ENCODE measurements at places on chromosomes 5 and 9.
A peak's percentile ranks its signal among the peaks of the same experiment; 100 is the strongest.

GRCh38 chr5:17801595-17801994 is 167.3 kb downstream of the TAF11L14 start:
- DNase-seq = no peak

DNA sequence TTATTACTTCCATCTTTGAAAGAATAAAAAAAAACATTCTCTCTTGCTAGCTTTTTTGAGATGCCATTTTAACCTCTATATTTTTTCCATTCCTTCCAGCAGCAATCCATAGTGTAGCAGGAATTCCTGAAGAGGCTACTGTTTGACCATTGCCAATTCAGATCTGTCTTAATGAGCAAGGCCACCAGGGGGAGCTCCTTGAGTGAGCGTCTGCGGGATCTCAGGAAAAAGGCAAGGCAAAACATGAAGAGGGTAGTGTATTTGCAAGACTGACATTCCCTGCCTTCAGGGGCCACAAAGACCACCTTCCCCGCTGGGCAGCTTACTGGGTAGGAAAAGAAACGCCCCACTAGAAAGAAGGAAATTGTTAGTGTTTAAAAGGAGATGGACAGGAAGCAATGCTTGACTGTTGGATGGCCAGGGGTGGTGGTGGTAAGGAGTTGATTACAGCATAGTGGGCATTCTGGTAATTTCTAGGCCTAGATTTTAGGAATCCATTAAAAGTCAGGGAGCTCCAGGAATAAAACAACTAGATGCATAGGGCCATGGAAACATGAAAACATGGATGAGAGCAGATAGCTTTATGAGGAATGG is 206.6 kb upstream of the HAPLN1 start:
- no peak for DNase-seq

DNA sequence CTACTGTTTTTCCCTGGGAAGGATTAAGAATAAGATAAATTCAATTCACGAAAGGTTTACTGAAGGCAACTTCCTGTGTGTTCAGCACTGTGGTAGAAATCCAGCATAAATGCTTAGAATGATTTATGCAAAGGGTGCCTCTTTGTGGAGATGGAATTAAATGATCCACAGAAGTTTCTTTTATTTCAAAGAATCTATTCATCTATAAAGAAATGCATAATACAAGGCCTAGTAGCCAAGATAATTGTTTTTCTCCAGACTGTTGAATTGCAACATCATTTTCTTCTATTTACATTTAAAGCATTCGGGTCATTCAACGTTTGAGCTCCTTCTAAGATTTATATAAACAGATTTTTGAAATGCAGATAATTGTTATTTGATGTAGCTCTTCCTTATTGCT is 138.8 kb upstream of the NFIL3 start:
- DNase-seq = no peak

DNA sequence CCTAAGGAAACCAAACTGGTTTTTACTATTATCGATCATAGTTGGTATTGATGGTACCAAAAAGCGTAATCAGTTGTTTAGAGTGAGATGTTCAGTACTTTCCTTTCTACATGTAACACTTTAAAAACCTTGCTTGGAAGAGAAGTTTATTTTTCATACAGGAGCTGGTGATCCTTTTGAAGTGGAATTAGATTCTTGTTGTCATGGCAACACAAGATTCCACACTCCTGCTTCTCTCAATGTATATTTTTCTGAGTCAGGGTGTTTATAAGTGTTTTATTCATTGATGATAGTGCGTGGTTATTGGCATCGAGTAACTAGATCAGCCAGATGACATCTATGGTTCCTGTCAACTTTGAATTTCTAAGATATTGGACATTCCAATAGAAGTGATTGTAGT is 181.1 kb upstream of the CHD1 start:
- DNase-seq = no peak

DNA sequence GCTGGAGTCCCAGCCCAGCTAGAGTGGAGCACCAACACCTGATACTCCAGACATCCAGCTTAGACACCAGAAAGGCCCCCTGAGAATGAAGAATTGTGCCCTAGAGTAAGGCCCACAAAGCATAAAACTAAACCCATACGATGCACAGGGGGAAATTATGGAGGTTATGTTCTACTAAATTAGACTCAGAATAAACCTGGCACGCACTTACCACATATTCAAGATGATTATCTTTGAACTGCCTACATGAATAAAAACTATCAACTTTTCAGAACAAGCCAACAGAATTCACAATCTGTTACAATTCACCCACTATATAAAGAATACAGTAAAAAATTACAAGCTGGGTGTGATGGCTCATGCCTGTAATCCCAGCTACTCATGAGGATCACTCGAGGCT is 168.5 kb downstream of the CPLANE1 start:
- no peak for DNase-seq

DNA sequence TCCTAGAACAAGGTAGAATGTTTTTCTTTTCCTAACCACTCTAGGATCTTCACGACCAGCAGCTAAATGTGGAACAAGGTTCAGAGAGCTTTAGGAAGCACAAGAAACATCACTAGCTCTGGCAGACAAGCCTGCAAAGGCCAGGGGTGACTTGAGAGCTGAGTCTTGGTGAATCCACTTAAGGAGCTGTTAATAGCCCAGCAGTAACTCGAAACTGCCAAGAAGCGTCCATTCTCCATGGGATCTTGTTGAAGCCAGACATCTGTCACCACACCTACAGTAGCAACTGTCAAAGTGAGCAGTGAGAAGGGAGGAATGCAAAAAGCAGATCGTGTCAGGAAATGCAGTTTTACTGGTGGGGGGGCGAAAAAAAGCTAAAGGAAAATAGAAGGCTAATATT is 87.2 kb downstream of the ATPSCKMT start:
- no peak for DNase-seq

DNA sequence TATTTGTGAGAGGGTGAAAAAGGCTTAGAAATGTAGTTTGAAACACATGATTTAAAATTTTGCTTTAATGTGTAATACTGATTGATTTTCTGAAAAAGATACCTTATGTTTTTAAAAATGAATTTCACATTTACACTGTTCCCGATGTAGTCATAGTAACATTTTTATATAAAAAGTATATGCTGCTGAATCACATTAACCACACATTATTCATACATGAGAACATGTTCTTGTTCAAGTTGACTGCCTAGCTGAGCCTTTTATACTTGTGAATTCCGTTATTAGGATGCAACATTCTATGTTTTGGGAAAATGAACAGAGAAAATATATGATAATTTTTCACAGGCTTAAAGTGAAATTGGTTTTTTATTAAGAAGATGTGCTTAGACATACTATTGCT is 461.1 kb upstream of the NUDT12 start:
- DNase-seq = no peak

DNA sequence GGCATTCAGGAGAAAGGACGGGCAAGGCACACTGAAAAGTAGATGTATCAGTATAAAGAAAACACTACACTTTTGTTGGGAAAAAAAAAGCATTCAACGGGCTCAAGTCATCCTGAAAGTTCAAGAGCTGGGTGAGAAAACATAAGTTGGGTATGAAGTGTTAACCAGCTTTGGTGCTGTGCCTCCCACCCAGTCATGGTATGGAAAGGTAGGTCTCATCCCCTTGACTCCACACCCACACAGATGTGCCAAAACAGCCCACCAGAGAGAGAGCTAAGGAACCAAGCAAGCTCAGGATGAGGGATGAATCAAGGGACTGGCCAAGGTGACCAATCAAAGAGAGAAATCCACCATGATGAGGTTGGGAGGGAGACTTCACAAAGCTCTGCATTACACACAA is 54.7 kb downstream of the ESM1 start:
- DNase-seq = no peak

GRCh38 chr5:141603923-141604717 is 14.7 kb downstream of the DIAPH1 start:
- DNase-seq = peak; percentile 15

DNA sequence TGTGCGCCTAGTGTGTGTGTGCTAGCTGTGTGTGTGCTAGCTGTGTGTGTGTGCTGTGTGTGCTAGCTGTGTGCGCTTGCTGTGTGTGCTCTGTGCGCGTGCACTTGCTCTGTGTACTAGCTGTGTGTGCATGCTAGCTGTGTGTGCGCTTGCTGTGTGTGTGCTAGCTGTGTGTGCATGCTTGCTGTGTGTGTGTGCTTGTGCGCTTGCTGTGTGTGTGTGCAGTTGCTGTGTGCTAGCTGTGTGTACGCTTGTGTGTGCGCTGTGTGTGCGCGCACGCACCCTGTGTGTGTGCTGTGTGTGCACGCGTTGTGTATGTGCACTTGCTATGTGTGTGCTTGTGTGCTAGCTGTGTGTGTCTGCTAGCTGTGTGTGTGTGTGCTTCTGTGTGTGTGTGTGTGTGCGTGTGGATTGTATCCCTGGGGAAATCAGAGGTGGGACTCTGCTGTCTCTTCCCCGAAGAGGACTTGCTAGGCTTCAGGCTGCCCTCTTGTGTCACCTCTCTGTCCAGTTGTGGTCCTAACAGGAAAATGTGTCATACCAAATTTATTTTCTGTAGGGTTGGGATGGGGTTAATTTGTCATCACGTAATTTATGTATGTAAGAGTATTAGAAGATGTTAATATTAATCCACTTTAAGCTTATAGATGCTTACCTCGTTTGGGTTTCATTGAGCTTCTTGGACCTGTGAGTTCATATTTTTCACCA is 38.9 kb downstream of the TPPP start:
- DNase-seq = no peak

DNA sequence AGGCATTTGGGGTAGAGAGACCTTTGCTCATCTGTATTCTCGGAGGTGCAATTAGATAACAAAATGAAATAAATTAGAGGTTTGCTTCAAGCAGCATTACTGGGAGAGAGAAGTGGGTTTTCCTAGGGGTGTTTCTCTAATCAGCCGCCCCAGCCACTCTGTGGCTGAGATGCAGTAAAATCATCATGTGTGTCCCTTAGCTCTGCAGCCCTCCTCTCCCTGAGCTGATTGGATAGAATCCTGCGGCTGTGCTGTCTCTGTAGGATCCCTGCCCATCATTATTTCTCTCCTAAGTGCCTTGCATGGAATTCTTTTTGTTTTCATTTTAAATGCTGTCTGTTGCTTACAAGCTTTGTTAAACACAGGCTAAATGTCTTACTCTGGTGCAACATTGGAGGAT is 171.4 kb downstream of the SH3GL2 start:
- no peak for DNase-seq

GRCh38 chr5:75337366-75338021 is 474 bp downstream of the HMGCR start:
- DNase-seq = peak; percentile 25

- no peak for DNase-seq
Measured at GRCh38 chr5:168165221-168165914, 126.1 kb upstream of the WWC1 start.

GRCh38 chr9:106718936-106719335 is 144.0 kb upstream of the ZNF462 start:
- DNase-seq = no peak

- DNase-seq = peak; percentile 83
Measured at GRCh38 chr9:129460323-129461261, 160.3 kb downstream of the C9orf50 start.

GRCh38 chr9:82081496-82081895 is 92.9 kb downstream of the SPATA31D1 start:
- DNase-seq = no peak

DNA sequence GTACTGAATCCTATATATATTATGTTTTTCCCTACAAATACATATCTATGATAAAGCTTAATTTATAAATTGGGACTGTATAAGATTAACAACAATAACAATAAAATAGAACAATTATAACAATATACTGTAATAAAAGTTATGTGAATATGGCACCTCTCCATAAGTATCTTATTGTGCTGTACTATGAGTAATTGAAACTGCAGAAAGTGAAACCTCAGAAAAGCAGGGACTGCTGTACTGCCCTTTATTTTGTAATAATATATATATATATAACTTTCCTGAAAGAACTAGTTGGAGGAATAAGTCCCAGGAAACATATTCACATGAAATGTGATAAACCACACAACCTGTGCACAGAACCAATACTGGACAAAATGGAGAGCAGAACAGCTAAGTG is 77.3 kb downstream of the PAM start:
- no peak for DNase-seq

GRCh38 chr9:124675261-124676158 is 95.6 kb downstream of the NR6A1 start:
- DNase-seq = no peak

Measured in central memory CD4-positive, alpha-beta T cell (primary cell).